ENCODE measurements at places on chromosomes 12 and 14.

DNA sequence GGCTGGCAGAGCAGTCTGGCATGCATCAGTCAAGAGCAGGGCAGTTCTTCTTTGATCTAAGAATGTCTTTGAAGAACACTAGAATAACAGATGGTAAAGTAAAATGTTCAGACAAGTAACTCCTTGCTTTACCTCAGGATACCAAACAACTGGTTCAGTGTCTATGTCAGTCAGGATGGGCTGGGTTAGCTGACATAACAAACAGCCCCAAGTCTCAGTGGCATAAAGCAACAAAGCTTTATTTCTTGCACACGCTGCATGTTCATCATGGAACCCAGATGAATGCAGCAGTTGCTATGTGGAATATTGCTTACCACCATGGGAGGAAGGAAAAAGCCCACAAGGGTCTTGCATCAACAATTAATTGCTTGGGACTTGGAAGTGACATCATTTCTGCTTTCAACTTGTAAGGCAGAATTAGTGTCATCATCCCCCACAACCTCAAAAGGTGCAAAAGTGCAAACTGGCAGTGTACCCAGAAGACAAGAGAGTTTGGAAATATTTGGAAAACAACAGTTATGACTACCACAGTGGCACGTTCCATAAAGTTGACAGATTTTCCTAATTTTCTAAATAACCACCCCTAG lies 21.2 kb downstream of the GPRC5D start:
- no peak for DNase-seq

GRCh38 chr12:93318720-93319522 lies 58.8 kb upstream of the NUDT4 start:
- DNase-seq = peak; percentile 81

GRCh38 chr14:71552809-71553208 lies 379.4 kb upstream of the RGS6 start:
- DNase-seq = no peak

DNA sequence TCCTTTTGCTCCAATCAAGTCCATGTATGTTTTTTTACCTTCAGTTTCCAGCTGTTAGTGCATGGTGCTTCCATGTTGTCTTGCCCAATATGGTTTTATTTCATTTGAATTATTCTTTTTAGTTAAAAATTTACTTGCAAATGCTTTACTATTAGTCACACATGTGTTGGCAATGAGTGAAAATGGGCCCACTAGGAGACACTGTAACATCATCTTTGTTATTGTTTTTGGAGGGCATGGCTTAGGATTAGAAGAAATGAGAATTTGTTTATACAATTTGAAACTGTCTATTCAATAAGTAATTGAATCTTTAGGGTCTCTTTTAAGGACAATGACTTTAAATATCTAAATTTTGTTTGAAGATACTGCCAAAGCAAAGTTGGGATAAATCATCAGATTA lies 133.7 kb downstream of the BRMS1L start:
- no peak for DNase-seq

DNA sequence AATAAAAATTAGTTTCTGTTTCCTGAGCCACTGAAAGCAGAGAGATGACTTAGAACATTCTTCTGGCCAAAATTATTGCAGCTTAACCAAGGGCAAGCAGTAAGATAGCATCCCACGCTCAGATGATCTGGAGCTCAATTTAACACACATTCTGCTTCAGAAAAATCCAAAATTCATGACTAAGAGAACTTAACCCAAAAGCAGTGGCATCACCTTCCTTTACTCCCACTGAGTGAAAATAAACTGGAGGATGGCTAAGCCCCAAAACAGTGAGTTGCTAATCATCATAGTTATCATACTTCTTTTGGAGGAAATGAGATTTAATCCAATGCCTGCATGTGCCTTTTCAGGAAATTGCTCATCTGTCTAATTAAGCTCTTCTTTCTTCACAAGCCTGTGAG lies 195.4 kb downstream of the DUSP6 start:
- no peak for DNase-seq

- no peak for DNase-seq
Measured at GRCh38 chr12:91628656-91629055, 446.0 kb upstream of the DCN start.

GRCh38 chr12:77016606-77017005 lies 48.8 kb downstream of the E2F7 start:
- no peak for DNase-seq

- DNase-seq = no peak
Measured at GRCh38 chr12:27645671-27646070, 50.6 kb upstream of the REP15 start.

DNA sequence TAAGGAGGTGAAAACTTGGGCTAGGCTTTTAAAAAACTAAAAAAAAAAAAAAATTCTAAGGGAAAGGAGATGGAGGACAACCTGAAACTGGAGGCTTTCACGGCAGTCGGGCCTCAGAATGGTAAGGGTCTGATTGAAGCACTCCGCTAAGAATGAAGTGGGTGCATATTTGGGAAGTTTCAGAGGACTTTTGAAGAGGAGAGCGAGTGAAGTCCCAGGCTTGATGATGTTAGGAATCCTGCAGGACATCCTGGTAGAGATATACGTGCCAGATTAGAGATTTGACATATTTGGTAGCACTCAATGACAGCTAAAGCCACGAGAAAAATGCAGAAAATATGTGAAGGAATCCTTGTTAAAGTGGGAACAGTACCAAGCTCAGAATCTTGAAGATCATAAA lies 186.2 kb downstream of the SNAPC1 start:
- no peak for DNase-seq

GRCh38 chr14:93789228-93790130 lies 1.2 kb upstream of the PRIMA1 start:
- DNase-seq = no peak

DNA sequence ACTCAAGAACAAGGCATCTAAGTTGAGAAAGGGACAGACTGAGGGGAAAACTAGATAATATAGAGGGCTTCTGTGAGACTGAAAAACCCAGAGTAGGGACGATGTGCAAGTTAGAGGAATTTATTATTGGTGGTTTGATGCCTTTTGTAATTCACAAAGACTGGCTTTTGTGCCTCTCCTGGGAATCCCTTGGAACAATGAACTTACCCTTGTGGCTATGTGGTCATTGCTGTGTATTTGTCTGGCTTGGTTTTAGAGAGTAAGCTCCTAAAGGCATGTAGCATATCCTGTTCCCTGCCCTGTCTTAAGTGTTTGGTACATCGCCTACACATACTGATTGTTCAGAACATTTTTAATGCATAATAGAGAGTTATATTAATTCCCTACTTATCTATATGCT lies 26.6 kb downstream of the DCN start:
- no peak for DNase-seq

GRCh38 chr12:40224439-40225291 lies at the start of gene LRRK2:
Gene LRRK2, plus strand, starts transcription at chr12:40224997. Its CDS starts 135 bp downstream, at chr12:40225132.
- peak; percentile 25 for DNase-seq

DNA sequence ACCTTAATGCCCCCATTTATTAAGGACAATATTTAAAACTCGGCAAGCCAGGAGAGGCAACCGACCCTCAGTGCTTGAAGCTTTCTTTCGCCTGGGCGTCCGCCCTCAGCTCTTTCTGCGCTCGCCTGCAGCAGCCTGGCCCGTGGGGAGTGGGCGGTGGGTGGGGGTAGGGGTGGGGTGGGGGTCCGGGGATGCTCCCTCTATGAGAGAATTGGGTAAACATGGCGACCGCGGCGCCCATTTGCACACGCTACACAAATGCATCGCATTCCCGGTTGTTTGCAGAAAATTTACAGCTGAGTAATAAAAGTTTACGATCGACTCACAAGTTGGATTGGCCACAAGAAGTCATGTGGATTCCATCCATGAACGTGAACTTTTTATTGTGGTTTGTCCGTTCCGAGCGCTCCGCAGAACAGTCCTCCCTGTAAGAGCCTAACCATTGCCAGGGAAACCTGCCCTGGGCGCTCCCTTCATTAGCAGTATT lies 7.7 kb downstream of the HOXC8 start:
- peak; percentile 76 for DNase-seq

DNA sequence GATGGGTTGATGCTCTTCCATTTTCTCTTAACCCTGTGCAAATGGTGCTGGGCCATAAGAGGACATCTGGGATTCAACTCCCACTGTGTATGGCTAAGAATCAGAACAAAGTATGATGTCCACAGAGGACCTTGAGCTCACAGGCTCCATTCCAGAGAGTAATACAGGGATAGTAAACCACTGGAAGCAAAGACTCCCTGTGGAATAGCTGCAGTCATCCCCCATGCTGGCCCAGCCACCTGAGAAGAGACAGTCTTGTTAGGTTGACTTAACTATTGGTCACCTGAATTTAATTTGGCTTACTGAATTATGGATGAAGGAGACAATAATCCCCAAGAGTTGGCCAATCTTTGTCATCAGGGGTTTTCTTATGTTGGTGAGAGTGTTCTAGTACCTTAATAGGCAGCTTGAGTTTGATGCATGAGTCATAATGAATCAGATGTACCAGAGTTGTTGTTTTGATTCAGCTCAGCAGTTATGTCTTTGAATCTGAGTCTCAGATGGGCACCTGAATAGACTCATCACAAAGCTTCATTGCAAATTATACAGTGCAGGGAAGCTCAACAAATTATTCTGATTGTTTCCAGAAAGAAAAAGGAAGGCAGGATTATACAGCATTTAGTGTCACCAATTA lies 122.7 kb downstream of the SSPN start:
- no peak for DNase-seq

DNA sequence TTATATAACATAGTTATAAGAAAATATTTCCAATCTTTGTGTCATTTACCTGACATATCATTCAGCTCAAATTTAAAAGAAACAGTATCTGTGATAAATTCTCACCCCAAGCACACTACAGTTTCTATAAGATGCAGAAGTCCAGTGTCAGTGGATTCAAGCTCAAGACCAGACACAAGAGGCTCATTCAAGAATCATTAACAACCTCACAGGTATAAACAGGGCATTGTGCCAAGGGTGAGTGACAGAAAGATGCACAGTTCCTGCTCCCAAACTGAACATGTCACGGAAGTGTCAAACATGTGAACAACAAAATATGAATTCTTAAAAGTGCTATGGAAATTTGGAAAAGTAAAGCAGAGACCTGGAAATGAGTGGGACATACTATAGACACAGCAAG lies 12.8 kb downstream of the ATP2B1 start:
- DNase-seq = no peak

GRCh38 chr14:100296106-100296651 lies 10.1 kb downstream of the SLC25A29 start:
- DNase-seq = no peak

GRCh38 chr12:3962631-3963483 lies 89.7 kb upstream of the PARP11 start:
- DNase-seq = no peak

DNA sequence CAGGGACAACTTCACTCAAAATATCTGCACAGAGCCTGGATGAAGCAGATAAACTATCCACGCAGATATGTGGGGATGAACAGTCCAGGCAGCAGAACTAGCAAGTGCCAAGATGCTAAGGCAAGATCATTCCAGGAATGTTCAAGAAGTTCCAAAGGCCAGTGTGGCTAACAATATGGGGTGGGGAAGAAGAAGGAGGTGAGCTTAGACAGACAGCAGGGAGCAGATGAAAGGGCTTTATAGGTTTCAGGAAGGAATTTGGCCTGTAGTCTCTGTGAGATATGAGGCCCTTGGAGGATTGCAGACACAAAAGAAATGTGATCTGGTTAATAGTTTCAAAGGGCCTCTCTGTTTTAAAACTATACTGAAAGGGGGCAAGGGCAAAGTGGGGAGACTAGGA lies 63.5 kb upstream of the PPM1H start:
- no peak for DNase-seq

GRCh38 chr14:33404964-33405574 lies 466.4 kb downstream of the NPAS3 start:
- DNase-seq = no peak

DNA sequence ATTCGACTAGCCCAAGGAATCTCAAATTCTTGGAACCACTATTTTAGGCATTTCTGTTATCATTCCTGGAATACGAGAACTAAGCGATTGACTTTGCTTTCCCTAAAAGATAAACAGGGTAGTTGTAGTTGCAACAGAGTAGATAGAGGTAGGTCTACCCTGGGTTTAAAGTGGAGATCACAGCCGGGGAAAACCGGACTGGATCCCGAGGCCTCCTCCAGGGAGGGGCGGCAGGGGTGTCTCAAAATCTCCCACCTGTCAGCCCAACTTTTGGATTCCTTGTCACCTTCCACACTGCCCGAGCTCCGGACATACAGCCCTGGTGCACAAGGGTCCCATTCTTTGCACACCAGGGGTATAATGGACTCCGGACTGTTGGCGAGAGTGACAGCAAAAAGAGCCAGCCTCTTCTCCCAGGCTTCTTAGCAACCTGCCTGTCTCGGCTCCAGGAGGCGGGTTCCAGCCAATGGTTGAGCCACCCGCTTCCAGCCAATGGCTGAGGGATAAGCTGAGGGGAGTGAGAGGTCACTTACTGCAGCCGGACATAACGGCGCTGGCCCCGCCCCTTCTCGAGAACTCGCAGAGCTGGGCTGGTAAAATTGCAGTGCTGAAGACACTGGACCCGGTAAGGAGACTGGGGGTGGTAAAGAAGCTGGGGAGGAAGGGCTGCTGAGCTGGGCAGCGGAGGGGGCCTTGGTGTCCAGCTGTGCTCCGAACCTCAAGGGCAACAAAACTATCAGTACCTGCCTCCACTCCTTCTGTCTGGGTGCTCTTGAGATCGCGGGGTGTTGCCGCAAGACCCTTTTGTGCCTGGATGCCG lies at the start of gene SUOX:
TSS of gene SUOX (plus strand) at position 562 of the 820 bp plus-strand sequence. CDS start 4,946 bp downstream, outside the sequence.
- DNase-seq = peak; percentile 97

- no peak for DNase-seq
Measured at GRCh38 chr14:57501039-57501557, 7.4 kb upstream of the CCDC198 start.

DNA sequence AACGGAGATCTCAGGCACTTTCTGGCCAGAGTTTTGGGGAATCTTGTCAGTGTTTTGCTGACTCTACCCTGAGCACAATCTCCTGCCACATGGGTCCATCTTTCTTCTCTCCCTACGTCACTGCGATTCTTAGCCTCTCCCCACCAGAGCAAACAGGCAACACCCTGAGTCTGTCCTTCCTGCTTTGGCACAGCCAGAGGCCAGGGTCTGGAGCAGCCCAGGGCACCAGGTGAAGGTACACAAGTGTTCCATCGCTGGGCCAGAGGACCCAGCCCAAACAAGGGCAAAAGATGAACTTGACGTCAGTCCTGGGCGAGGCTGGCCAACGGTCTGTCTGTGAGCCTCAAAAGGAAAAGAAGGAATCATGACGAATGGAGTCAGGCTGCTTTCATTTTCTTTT lies 12.7 kb upstream of the CCDC177 start:
- no peak for DNase-seq

DNA sequence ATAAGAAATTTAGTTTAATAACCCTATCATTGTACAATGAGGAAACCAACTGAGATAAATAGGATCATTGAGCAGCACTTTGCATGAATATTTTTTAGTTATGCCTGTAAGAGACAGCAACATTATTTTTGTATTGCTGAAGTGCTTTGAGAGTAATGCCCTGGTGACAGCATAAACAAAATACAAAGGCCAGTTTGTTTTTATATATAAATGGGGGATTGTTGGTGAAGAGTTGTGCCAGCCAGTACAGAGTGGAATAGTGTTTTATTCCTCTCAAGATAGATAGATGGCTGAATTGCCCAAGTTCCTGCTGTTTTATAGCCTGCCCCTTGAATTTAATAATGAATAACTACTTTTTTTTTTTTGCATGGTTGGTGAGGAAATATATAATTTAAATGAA lies 101.8 kb downstream of the CNTN1 start:
- DNase-seq = no peak

All from NCI-H774 (cell line).